ENCODE measurements at places on chromosomes 13 and 19. TPM values are rescaled to one million over a fixed set of nuclear protein-coding genes. Genes with fewer than 3 reads are reported as not detected.
A peak's percentile ranks its signal among the peaks of the same experiment; 100 is the strongest.

DNA sequence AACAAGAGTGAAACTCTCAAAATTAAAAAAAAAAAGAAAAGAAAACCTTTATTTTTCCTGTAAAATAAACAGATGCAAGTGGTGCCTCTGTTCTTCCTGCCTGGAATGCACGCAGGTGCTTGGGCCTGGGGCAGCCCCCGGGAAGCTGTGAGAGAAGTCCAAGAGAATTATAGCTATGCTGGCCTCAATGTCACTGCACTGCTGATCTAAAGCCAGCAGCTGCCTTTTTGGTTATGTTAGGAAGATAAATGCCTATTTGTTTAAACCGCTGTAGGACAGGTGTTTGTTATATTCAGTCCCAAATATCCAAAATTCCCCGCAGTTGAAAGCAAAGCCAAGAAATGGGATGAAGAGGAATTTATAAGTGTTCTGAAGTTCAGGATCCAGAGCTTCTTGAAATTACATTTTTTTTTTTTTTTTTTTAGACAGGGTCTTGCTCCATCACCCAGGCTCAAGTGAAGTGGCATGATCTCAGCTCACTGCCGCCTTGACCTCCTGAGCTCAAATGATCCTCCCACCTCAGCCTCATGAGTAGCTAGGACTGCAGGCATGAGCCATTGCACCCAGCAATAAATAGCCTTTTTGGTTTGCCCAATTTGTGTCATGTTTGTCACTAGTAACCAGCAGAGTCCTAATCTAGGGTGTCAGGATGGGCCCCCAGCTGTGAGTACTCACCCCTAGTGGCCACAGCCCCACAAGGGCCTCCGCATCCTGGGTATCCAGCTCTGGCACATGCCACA is 2.2 kb downstream of the RINL start:
- DNase-seq, result no peak

- DNase-seq, result no peak
Observed at GRCh38 chr19:51607077-51607476, 23.1 kb downstream of the SIGLEC5 start.

- no peak for DNase-seq
Observed at GRCh38 chr13:37429976-37430375, 168.6 kb downstream of the POSTN start.

DNA sequence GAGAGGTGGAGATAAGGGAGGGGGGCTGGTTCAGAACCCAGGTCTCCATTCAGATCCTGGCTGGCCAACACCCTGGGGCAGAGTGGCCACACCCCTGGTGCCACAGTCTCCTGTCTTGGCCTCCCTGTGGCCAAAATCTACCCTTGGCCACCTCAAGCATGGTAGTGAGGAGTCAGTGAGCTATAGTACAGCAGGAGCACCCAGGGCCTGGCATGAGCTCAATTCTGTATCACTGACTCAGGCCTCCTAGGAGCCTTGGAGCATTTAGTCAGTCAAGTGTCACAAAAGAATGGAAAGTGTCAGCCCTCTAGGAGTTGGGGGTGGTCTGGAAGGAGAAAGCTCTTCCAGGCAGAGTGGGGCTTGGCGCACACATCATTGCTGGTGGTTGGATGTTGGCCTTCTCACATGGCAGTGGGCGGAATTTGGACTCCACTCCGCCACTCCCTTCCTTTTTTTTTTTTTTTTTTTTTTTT is 6.6 kb upstream of the CD79A start:
- DNase-seq, result peak; percentile 35

- no peak for DNase-seq
Observed at GRCh38 chr13:99558570-99559180, 57.4 kb downstream of the TM9SF2 start.

DNA sequence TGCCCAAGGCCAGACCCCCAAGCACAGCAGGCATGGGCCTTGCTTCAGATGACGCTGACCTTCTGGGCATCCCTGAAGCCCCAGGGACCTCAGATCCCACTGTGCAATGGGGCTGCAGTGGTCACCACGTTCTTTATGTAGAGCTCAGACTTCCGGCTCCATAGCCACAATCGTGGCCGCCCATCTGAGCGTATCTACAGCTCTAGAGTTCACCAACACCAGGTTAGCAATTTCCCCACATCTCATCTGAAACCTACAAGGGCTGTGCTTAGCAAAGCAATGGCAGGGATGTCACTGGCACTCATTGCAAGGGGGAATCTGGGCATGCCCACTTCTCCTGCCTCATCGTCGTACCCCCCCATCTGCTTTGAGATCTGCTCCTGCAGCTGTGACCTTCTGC is 384.4 kb upstream of the TSHZ3 start:
- no peak for DNase-seq

DNA sequence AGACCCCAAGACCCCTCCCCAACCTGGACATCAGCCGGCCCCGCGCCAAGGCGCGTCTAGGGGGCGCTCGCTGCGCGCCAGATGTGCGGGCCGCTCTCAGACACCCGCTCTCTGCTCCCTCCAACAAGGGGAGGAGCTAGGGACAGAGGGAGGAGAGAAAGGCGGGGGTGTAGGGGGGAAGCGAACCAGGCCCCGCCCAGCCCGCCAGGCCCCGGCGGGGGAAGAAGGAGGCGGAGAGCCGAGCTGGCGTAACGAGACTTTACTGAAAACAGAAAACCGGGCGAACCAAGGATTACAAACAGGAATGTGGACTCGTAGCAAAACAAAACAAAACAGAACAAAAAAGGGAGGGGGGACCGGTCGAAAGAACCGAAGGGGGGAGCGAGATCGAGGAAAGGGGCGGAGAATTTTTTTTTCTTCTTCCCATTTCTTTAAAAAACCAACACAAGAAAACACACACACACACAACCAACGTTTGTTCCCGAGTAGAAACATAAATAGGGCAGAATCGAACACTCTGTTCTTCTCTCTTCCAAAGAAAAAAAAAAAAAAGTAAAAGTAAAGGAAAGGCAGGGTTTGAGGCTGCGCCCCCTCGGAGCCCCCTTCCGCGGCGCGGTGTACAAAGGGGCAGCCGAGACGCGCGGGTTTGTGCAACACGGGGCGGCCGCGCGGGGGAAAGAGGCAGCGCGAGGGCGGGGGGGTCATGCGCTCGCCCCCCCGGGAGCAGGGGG is 1.7 kb downstream of the JUND start:
- DNase-seq, result peak; percentile 93

DNA sequence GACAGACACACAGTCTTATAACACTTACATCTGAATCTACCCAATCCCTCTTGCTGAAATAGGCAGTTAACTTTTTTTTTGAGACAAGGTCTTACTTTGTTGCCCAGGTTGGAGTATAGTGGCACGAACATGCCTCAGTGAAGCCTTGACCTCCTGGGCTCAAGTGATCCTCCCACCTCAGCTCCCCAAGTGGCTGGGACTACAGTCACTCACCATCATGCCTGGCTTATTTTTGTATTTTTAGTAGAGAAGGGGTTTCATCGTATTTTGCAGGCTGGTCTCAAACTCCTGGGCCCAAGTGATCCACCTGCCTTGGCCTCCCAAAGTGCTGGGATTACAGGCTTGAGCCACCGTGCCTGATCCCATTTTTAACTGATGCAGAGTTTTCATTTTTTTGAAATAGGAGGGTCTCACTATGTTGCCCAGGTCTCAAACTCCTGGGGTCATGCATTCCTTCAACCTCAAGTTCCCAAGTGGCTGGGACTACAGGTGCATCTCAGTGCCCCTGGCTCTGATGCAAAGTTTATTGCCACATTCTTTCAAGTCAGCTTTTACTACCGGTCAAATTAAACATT is 7.6 kb downstream of the ELF1 start:
- no peak for DNase-seq

GRCh38 chr19:16673231-16673630 is 12.3 kb downstream of the TMEM38A start:
- no peak for DNase-seq

GRCh38 chr19:47133021-47133471 is 2.4 kb downstream of the SAE1 start:
- DNase-seq, result no peak

DNA sequence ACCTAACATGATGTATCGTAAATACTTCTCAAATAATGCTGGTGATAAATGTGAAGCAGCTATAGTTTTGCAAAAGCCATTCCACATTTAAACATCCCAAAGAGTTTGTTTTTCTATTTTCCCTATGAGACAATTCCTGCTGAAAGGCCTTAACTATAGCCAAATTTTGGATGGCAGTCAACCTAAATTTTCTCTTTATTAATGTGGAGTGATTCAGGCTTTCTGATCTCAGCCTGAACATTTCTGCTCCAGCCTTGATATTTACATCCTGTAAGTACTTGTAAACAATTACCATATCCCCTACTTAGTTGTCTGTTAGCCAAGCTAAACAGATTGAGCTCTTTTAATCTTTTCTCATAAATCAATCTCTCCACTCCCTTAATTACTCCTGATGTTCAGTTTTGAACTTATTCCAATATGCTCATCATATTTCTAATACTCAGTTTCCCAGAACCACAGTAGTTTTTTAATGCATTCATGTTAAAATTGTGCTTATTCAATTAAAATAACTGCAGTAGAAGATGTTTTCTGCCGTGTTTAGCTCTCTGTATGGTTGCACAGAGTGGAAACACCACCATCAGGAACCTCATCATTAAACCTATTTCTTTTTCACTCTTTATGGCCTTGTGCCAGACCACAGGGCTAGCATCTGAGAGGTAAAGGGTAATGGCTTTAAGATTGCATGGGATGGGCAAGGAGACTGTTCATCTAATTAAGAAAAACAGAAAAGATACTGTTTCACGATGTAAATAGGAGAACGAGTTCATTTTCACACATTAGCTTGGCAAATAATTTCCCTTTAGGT is 1235.2 kb upstream of the SLC10A2 start:
- no peak for DNase-seq

RBM42 gene
- total RNA-seq, result 48.9 TPM

WDR62 gene
- 28.3 TPM for total RNA-seq

CLEC17A gene
- total RNA-seq, result not detected

TEX30 gene
- total RNA-seq, result 7.8 TPM
